ENCODE measurements at places on chromosomes 1 and 21.

DNA sequence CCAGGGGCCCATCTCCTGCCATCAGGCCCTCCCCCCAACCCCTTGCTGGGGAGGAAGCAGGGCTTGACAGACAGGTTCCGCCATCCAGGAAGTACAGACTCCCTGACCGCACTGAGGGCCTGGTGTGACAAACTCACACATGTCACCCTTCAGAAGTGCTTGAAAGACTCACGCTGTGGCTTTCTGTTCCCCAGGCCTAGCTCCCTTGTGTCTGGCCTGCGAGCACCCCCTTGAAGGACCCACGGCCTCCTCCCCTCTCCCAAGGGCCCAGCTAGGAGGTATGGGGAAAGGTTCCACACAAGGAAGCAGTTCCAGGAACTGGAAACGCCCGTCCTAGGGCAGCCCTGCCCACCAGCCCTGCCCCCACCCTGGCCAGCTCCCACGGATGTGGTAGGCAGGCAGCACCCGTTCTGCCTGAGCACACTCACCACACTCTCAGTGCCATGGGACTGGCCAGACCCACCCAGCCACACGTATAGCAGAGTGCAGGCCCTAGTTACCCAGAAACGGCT lies 26.7 kb downstream of the SLC2A1 start:
- DNase-seq: no peak

GRCh38 chr1:228555074-228555994 lies 68.2 kb downstream of the RNF187 start:
- no peak for DNase-seq

GRCh38 chr1:58932859-58933598 lies 149.2 kb upstream of the JUN start:
- DNase-seq: no peak

DNA sequence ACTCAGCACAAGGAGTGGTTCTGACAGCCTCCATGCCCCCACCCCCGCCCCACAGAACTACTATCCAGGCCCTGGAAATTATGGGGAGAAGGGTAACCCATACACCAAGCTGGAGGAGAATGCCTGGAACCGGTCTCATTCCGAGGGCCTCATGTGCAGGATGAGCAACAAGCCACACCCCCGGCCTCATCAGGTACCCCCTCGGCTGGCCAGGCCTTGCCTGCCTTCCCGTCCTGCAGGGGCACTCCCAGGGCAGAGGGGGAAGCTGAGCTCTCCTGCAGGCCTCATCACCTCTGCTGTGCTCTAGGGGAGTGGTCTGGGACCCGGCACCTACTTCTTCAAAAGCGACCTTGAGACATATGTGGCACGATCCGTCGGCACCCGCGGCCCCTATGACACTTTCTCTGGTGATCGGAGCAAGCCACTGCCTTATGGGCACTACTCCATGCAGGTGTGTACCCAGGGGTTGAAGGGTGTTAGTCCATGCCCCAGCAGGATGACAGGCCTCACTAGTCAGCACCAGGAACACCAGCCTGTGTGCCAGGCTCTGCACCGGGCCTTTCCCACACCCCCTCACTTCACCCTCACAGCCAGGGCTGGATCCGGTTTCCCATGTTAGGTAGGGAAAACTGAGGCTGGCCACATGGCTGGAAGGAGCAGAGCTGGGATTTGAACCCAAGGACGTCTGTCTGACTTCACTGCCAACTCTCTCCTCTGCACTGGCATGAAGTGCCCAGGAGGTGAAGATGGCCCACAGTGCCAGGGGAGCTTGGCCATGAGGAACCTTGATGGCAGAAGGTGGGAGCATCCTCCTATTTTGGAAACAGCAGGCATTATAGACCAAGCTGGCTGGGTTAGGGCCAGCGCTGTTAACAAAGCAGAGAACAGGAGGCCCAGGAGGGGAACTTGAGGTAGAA lies 10.9 kb upstream of the TTC22 start:
- DNase-seq: no peak

DNA sequence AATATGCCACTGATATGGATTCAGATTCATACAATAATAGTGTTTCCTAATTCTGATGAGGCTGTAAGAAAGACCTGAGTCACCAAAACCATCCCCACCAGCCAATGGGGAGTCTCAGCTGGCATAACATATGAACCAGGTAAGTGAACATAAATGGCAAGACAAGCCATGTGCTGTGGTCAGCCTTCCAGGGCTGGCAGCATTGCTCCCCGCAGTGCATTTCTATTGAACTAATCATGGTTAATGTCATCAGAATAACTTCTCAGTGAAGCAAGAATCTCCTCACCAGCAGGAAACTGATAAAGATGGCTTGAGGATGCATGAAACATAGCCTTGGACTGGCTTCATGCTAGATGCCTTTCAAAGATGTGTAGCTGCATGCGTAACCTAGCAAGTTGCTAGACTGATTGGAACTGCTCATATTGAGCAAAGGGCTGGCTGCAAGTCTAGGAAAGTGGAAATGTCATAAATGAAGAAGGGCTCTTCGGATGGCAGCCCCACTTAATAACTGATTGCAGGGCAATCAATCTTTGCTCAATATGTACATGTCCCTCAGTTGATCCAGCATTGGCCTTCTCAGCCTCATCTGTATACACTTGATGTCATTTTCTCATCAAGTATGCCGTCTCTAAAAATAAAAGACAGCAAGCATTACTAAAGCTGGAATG lies 88.0 kb downstream of the NTNG1 start:
- DNase-seq: no peak

DNA sequence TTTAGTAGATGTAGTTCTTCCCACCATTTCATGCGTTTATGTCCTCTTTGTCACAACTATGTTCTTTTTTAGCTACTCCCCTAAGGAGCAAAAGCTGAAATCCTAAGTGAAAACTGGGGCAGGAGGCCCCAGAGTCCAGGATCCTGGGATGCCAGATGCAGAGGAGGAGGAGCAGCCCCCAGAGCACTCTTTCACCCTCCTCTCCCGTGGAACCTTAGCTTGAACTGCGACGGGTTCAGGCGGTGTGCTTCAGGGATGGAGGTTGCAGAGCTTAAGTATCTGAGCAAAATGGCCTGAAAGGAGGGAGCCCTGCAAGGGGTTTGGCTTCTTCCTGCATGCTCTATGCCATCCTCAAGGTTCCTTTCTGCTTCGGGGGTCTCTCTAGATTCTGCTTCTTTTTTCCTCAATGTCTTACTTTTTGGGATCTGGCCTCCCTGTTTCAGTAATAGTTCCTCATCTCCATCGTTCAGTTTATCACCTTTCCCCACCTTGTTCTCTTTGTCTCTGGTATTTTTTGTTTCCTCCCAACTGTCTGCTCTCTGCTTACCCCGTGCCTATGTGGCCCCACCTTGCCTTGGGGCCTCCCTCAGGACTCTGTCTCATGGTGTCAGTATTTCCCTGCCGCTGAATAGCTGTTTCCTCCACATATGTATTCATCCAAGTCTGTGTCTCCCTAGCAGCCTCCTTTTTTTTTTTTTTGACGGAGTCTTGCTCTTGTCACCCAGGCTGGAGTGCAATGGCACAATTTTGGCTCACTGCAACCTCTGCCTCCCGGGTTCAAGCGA lies 2.7 kb upstream of the NHLH1 start:
- no peak for DNase-seq

DNA sequence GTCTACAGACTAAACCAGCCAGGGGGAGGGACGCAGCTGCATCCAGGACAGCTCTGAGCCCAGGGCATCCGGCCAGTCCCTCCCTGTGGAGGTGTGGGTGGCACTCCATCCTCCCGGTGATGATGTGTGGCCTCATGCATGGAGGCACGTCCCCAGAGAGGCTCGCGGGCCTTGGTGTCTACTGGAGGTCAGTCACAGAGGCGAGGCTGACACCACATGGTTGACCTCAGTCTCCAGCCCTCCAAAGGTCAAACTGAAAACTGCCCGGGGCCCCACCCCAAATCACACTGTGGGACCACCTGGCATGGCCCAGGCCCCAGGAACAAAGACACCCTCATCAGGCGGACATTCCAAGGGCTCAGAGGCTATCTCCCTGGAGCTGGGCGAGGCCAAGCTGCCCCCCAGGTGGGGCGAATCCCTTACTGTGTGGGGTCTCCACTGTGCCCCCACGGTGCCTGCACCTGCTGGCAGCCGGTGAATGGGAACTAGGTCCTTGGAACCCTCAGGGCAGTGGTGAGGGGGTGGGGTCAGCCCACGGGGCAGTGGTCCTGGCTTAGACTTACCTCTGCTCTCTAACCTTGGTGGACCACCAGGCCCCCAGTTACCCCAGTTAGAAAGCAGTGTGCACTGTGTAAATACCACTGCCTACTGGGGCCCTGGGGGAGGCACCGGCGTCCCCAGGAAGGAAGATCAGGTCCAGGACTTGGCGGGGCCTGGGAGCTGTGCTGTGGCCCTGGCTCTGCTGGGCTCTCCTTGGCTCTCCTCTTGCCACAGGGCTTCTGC lies 49.1 kb downstream of the TRPM2 start:
- no peak for DNase-seq

GRCh38 chr1:23528250-23528978 lies 2.6 kb downstream of the E2F2 start:
- DNase-seq: no peak

DNA sequence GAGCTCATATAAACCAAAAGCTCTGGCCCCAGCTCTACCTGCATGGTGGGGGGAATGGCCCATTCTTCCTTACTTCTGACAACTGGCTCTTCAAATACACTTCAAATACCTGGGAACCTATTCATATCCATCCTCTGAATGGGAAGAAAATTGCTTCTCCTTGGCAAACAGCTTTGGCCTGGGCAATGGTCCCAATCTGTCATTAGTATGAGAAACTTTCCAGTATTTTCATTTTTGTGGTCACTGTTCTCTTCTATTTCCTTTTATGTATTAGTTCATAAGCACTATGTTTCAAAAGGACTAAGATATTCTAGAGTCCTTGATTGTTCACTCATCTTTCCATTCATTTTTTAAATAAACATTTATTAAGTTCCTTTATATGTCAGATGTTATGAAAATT lies 5.2 kb upstream of the HSD3B2 start:
- no peak for DNase-seq

DNA sequence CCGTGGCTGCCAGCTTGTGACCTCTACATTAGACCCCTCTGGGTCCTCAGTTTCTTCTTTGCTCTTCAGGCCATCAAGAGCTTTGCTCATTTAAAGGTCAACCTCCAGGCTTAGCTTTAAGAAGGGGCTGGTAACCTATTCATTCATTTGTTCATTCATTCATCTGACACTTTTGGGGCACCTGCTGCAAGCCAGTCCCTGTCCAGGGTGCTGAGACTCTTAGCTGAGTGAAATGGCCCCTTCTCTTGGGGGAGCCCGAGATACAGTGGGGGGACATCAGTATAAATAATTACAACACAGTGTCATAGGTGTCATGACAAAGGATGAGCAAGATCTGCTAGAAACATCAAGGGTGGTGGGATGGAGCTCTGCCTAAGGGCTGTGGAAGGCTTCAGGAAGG lies 10.5 kb upstream of the TTC4 start:
- DNase-seq: no peak

GRCh38 chr1:109978761-109979488 lies 5.6 kb upstream of the AHCYL1 start:
- DNase-seq: no peak

GRCh38 chr1:89262643-89263042 lies 10.0 kb downstream of the GBP5 start:
- no peak for DNase-seq

DNA sequence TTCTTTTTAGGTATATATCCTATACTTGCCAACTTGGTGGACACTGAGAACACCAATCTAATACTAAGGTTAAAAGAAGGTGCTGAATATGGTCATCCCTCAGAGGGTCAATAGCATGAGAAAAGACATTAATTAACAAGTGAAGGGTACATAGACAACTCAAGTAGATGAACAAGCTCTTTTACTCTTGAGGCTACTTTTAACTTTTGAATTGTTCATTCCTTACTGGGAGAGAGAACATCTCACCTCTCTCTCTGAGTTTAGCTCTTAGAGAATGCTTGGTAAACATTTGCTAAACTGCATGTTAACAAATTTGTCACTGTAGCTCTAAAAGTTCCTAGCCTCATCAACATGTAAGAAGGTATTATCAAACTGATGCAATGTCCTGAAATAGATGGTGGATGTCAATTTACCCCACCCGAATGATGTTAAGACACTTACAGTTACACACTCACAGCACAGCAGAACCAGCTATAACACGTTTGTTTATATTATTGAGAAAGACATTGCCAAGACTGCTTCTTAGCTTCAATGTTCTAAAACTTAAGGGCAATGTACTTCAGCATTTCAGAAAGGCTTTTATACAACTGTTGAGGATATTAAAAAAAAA lies 35.9 kb downstream of the HEATR1 start:
- no peak for DNase-seq

- DNase-seq: peak; percentile 30
Observed at GRCh38 chr1:77468257-77468948, 186.6 kb downstream of the AK5 start.

DNA sequence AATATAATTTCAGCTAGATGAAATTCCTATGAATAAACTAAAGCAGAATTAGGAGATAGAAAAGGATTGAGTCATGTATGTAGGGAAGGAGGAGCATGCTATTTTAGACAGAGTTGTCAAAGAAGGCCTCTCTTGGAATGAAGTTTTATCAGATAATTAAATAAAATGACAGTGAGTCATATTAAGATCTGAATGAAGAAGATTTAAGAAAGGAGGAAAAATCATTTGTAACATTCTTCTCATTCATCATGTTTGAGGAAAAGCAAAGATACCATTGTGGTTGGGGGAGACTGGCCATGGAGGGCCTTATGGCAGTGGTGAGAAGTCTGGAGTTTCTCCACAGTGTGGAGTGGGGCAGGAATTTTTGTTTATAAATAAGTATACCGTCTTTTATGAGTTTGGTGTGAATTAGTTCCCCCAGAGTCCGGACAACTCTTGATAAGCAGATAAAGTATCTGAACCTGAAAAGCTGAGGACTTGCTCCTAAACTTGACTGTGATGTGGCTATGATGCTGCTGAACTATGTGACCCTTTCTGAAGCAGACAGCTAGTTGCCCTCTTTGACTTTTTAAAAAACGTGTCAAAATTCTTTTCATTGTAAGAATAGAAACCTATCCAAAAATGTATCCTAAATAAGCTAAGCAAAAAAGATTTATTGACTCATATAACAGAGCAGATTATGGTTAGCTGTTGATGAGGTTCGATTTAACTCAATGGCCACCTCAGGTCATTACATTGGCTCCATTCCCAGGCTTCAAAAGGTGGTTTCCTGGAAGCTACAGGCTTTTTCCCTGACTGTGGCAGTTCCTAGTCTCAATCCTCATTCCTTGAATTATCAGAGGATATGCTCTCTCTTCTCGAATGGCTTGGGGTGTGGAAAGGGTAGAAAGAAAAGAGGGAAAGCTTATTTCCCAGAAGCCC lies 90.8 kb downstream of the LHX9 start:
- DNase-seq: no peak

DNA sequence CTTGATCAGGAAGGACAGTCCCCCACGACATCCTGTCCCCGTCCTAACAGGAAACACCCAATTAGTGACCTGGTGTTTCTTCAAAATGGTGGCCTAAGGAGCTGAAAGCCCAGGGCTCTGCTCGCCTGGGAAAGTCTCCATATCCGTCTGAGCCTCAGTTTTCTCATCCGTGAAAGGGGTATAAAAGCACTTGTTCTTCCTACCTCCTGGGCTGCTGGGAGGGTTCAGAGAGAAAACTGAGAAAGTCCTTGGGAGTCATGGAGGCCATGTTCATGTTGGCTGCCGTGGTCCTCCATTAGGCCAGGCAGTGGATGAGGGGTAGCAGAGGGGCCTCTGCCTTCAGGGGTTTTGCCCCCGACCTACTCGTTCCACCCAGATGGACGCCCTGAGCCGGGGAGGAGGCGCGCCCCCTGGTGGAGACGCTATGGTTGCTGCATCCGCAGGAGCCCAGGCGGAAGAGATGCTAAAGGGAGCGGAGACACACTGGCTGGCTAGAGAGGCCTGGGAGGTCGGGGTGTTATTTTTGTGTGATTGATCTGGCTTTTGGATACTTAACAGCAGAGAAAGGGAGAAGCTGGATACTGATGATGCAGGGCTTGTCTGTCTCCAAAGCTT lies 113.5 kb downstream of the PRDM2 start:
- DNase-seq: peak; percentile 9

- no peak for DNase-seq
Observed at GRCh38 chr1:235187316-235187715, 26.3 kb upstream of the RBM34 start.
